ENCODE measurements at places on chromosomes 1 and 21. TPM values are rescaled to one million over a fixed set of nuclear protein-coding genes. Genes with fewer than 3 reads are reported as not detected.

BARHL2 gene
- total RNA-seq = not detected

COL16A1 gene
- total RNA-seq = 0.82 TPM

COL9A2 gene
- total RNA-seq = 27.4 TPM

F3 gene
- 0.65 TPM for total RNA-seq

FCRL1 gene
- total RNA-seq = 0.25 TPM

DDAH1 gene
- total RNA-seq = 0.38 TPM

ADGRL4 gene
- total RNA-seq = not detected

SAMSN1 gene
- total RNA-seq = 65.4 TPM

OR2T35 gene
- not detected for total RNA-seq

TTC22 gene
- total RNA-seq = 15.3 TPM

IFI16 gene
- 326 TPM for total RNA-seq

S100A12 gene
- total RNA-seq = not detected

RHOU gene
- 0.88 TPM for total RNA-seq

GOLT1A gene
- total RNA-seq = 0.76 TPM

OR2L13 gene
- 0.14 TPM for total RNA-seq

ERICH3 gene
- total RNA-seq = not detected

DNAI4 gene
- total RNA-seq = 3.1 TPM

SYT11 gene
- total RNA-seq = 30.6 TPM

CELA2A gene
- not detected for total RNA-seq

PROX1 gene
- total RNA-seq = not detected

SPRR3 gene
- not detected for total RNA-seq

TRIM63 gene
- not detected for total RNA-seq

KLF17 gene
- total RNA-seq = not detected

CFAP126 gene
- total RNA-seq = 0.76 TPM

ACTL8 gene
- not detected for total RNA-seq

SPATA1 gene
- total RNA-seq = 2.3 TPM

WNT3A gene
- total RNA-seq = not detected

RHBDL2 gene
- total RNA-seq = not detected

SEMA4A gene
- total RNA-seq = 80.3 TPM

ADCY10 gene
- 0.12 TPM for total RNA-seq

ECM1 gene
- 1.3 TPM for total RNA-seq

OR6K3 gene
- total RNA-seq = not detected

KLHDC7A gene
- total RNA-seq = not detected

CTH gene
- 39.4 TPM for total RNA-seq

HSD3B2 gene
- not detected for total RNA-seq

TEX50 gene
- total RNA-seq = not detected

USF1 gene
- total RNA-seq = 52.3 TPM

NEGR1 gene
- total RNA-seq = 0.24 TPM

ZNF436 gene
- 8.8 TPM for total RNA-seq

TDRKH gene
- 26.3 TPM for total RNA-seq

SLC35F3 gene
- 0.24 TPM for total RNA-seq

All from activated T-cell treated with anti-CD3 and anti-CD28 coated beads, Interleukin-2, amount 50 U/mL, for 72 hours (primary cell).